Body of pancreas (tissue), 4 donors: ENCODE measurements at places on chromosomes 4 and X. TPM values are rescaled to one million over a fixed set of nuclear protein-coding genes. Genes with fewer than 3 reads are reported as not detected.

DNA sequence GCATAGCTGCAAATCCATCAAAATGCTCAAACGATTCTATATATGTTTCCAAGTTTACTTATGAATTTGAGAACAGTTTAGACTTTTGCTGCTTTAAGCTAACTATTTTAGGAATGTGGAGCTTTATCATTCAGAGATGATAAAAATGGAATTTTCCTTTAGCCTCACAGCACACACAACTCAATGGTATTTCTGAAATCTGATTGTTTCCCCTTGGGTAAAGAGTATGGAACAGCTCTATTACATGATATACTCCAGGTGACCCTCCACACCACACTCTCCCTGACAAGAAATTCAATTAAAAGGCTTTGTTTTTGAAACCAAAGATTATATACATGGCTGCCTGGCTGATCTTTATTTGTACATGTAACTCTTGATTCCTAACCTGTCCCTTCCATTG lies 120.0 kb downstream of the LUZP4 start:
- DNase-seq, result no peak

DNA sequence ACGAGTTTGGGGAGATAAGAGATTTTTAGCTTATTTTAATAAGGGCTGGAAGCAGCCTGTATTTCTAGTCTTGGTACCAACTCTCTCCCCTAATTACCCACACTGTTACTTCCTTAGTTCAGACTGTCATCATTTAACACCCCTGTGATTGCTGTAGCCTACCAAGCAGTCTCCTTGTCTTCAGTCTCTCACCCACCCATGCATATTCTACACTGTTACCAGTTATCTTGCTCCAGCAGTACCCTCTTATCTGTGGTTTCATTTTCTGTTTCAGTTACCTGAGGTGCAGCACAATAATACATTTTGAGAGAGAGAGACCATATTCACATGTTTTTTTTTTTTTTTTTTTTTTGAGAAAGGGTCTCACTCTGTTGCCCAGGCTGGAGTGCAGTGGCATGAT lies 80.2 kb downstream of the DIAPH2 start:
- no peak for DNase-seq

- no peak for DNase-seq
Measured at GRCh38 chrX:50117476-50117875, 83.3 kb downstream of the AKAP4 start.

NAAA gene
- total RNA-seq, result 10.5 TPM

MAGED4B gene
- total RNA-seq, result 7.3 TPM
